ENCODE measurements at places on chromosomes 3 and 15.

GRCh38 chr3:4395448-4395847, 71.6 kb downstream of the SUMF1 start:
- DNase-seq: peak; percentile 28

DNA sequence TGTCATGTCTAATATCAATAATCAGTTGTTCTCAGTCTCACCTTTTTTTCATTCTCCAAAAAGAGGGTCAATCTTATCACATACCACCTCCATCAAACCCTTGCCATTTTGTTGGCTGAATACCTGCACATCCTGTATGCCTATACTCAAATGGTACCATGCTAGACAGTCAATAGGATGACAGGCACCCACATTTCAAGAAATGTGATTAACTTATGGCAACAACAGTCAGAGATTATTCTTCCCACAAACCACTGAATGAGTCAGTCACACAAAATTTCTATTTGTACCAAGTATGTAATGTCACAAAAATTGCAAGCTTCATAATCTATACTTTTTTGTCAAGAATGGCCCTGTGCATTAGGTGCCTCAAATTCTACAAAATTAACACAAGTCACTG, 5.1 kb upstream of the SLC27A2 start:
- no peak for DNase-seq

DNA sequence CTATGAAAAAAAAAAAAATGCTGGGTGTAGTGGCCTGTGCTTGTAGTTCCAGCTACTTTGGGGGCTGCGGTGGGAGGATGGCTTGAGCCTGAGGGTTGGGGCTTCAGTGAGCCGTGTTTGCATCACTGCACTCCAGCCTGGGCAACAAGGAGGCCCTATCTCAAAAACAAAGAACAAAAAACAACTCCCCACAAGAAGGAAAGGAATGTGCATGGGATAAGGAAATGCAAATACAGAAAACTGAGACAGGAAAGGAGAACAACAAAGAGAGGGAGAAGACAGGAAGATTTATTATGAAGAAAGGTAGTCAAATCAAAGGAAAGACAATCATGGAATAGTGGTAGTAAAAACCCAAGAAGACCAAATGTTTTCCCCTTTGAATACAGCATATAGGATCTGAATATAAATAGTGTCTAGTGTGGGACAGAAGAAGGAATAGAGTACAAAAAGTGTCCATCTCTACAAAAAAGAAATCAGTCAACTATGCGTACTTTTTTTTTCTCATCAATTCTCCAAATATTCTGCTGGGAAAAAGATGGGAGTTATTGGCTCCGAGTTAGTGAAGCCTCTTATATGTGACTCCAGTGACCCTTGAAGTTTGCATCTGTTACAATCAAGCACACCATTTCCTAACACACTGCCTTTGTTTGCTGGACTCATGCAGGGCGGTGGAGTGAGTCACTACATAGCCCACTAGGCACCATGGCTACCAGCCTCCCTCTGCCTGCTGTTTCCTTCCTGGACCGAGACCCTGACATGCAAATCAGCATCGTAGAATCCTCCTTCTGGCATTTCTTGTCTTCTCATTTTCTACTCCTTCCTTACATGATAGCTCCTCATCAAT, 101.2 kb upstream of the PTX3 start:
- peak; percentile 88 for DNase-seq

DNA sequence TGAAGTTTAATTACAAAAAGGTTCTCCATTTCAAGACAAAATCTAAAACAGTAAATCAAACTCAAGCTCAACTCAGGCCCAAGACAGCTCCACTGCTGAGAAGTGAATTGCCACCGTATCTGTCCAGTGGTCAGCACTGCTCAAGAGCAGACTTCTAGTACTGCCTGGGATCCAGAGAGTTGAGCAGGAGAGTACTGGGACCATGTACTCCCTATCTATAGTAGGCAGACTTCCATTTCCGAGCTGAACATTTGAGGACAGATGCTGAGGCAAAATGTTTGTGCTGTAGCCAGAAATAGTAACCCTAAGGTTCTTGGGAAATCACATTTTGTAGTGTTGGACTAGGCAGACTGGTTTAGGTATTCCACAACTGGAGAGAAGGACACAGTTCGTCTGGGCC, 44.1 kb downstream of the MRPL3 start:
- no peak for DNase-seq

GRCh38 chr3:69718866-69719586, 20.2 kb upstream of the MITF start:
- no peak for DNase-seq

DNA sequence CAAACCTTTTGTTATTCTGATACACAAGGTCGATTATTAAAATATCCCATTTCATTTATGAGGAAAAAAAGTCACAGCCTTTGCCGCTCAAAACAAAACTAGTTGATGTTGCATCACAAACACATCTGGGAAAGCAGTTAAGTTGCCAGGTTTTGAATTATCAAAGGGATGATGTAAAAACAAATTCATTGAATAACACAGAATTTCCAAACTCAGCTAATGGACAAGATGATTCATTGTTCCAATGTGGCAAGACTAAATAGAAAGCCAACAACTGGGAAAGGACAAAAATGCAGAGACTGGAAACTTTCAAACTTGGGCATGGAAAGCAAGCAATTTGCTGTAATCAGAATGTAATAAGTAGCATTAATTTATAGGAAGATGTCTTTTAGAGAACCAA, 610.0 kb upstream of the ZNF385D start:
- DNase-seq: no peak

Measured in astrocyte of the hippocampus (primary cell).